ENCODE measurements at places on chromosomes 3 and 15. TPM values are rescaled to one million over a fixed set of nuclear protein-coding genes. Genes with fewer than 3 reads are reported as not detected.
A peak's percentile ranks its signal among the peaks of the same experiment; 100 is the strongest.

GRCh38 chr3:44478055-44478468, 592 bp upstream of the ZNF445 start:
- no peaks in the 10 kb centered on the region for H3K36me3 ChIP-seq
- no peak for DNase-seq
- H3K4me1 ChIP-seq = peaks cover 42% of the 10 kb centered on the region
- H3K4me3 ChIP-seq = peak overlapping the region; percentile 90
- no peaks in the 10 kb centered on the region for H3K27me3 ChIP-seq
- peak overlapping the region; percentile 80 for H3K27ac ChIP-seq

DNA sequence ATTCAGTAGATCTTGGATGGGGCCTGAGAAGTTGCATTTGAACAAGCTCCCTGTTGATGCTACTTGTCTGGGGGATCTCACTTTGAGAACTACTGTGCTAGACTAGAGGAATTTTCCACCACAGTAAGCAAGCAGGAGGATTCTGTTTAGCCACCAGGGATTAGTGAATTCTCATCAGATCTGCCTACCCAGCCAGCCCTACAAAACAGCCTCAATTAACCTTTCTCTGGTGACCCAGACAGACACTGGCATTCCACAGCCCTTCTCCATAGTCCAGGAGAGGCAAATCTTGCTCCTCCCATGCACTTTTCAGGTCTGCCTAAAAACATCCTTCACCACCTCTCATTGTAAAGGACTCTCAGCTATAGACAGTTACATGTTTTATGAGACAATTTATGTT, 16.7 kb upstream of the MYH15 start:
- H3K27me3 ChIP-seq = no peaks in the 10 kb centered on the region
- no peaks in the 10 kb centered on the region for H3K36me3 ChIP-seq
- H3K27ac ChIP-seq = no peak overlapping the region
- H3K4me1 ChIP-seq = no peaks in the 10 kb centered on the region

DNA sequence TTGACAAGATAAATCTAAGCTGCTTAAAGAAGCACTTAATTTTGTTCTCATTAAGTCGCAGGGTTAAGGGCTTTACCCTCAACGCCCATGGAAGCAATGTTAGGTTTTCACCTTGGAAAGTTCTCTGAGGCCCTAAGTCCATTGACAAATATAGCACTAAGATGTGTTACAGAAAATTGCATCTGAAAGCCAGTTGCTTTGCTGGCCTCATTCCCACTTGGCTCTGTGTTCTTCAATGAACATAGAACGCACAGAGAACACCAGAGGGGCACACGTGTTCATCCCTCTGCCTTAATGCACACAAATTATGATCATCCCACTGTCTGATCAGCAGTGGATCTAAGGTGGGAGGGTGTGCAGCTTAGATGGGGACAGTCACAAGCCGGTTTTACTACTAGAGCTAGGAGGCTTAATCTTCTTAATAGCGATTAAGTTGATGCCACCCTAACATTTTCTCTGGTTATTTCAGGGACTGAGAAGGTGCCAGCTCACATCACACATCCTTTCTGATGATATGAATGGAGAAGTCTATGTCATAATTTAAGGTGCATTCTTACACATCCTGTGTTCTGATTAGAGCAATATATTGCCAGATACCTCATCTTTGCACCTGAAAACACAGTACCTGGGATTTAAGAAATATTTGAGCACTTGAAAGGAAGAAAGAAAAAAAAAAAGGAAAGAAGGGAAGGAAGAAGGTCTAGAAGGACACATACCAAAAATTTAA, 224.4 kb upstream of the ICE2 start:
- no peak overlapping the region for H3K4me3 ChIP-seq
- DNase-seq = peak; percentile 50
- no peaks in the 10 kb centered on the region for H3K27me3 ChIP-seq
- no peaks in the 10 kb centered on the region for H3K36me3 ChIP-seq
- no peak overlapping the region for H3K27ac ChIP-seq

DNA sequence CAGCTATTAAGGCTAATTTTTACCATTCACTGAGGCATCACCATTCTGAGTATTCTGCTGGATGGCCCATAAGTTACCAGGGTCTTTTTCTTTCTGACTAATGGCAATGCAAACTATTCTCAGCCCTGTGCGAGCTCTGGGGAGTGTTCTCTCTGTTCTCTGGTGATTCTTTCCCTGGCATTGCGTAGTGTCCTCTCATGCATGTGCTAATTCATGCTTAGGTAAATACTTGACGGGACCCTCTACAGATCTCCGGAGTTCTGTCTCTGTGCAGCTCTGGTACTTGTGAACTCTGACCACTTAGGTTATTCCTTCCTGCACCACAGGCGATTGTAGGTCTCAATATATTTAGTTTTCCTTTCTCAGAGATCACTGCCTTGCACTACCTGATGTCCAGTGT, 34.8 kb downstream of the UBE2E1 start:
- no peak overlapping the region for H3K4me3 ChIP-seq
- H3K27ac ChIP-seq = no peak overlapping the region
- peaks cover 11% of the 10 kb centered on the region for H3K4me1 ChIP-seq
- no peaks in the 10 kb centered on the region for H3K36me3 ChIP-seq
- no peak for DNase-seq

GRCh38 chr15:48250640-48251076, 44.6 kb downstream of the SLC12A1 start:
- no peak overlapping the region for H3K4me3 ChIP-seq
- no peaks in the 10 kb centered on the region for H3K4me1 ChIP-seq
- no peaks in the 10 kb centered on the region for H3K36me3 ChIP-seq
- no peak overlapping the region for H3K27ac ChIP-seq
- H3K27me3 ChIP-seq = no peaks in the 10 kb centered on the region
- DNase-seq = peak; percentile 84

DNA sequence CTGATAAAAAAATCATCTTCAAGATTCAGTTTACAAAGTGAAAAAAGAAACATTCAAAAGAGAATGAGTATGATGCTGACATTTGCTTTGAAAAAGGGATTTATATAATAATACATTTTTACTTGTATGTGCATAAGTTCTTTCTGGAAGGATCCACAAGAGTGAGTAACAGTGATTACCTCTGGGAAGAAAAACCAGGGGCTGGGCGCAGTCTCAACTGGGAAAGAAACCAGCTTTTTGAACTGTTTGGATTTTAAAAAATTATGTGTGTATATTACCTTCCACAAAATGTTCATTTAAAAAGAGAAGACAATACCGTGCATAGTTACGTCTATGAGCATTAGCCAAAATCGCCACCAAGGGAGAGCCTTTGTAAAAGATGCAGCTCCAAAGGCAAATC, 1.3 kb downstream of the CLEC3B start:
- no peaks in the 10 kb centered on the region for H3K27me3 ChIP-seq
- DNase-seq = no peak
- peak overlapping the region; percentile 18 for H3K4me3 ChIP-seq
- H3K27ac ChIP-seq = peak overlapping the region; percentile 44
- H3K36me3 ChIP-seq = no peaks in the 10 kb centered on the region

- H3K36me3 ChIP-seq = no peaks in the 10 kb centered on the region
- no peak overlapping the region for H3K27ac ChIP-seq
- no peak for DNase-seq
These were observed 24.3 kb upstream of the PTX3 start for GRCh38 chr3:157412323-157412855.

- no peaks in the 10 kb centered on the region for H3K27me3 ChIP-seq
- H3K36me3 ChIP-seq = no peaks in the 10 kb centered on the region
- no peaks in the 10 kb centered on the region for H3K4me1 ChIP-seq
- peak; percentile 40 for DNase-seq
- no peak overlapping the region for H3K27ac ChIP-seq
These were observed 60.2 kb upstream of the ACP3 start for GRCh38 chr3:132256989-132257388.

- H3K36me3 ChIP-seq = no peaks in the 10 kb centered on the region
- H3K27me3 ChIP-seq = no peaks in the 10 kb centered on the region
- no peak for DNase-seq
These were observed 366.0 kb downstream of the PTPRG start for GRCh38 chr3:61927332-61927731.

DNA sequence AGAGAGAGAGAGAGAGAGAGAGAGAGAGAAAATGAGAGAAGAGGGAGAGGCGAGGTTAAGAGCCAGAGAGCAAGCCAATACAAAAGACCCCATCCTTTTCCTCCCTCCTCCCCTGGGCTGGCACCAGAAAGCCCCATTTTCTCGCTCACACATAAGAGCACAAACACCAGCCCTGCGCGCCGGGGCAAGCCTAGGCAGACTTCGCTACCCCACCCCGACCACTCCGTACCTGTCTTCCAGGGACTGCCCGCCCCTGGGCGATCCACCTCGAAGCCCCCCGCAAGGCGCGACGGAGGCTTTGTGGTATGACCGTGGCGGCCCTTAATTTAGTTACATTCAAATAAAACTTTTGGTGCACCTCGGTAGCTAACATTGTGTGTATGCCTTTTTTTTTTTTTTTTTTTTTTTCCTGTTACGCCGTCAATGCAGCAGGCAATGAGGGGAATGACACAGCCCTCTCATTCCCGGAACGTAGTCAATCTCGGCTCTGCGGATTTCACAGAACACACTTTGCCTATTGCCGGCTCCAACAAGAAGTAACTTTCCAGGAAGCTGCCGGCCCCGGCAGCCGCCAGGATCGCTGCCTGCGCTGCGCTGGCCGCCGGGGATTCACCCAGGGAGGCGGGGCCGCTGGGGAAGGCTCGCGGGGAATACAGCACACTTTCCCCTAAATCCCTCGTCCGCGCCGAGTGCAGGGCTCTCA, 7.7 kb downstream of the BCL6 start:
- DNase-seq = peak; percentile 80
- peaks cover 50% of the 10 kb centered on the region for H3K4me1 ChIP-seq
- H3K27ac ChIP-seq = peak overlapping the region; percentile 100
- peaks cover 22% of the 10 kb centered on the region for H3K36me3 ChIP-seq

- no peaks in the 10 kb centered on the region for H3K4me1 ChIP-seq
- DNase-seq = no peak
- no peaks in the 10 kb centered on the region for H3K27me3 ChIP-seq
- no peaks in the 10 kb centered on the region for H3K36me3 ChIP-seq
- no peak overlapping the region for H3K27ac ChIP-seq
- H3K4me3 ChIP-seq = no peak overlapping the region
These were observed 18.9 kb downstream of the HDC start for GRCh38 chr15:50246631-50247030.

DNA sequence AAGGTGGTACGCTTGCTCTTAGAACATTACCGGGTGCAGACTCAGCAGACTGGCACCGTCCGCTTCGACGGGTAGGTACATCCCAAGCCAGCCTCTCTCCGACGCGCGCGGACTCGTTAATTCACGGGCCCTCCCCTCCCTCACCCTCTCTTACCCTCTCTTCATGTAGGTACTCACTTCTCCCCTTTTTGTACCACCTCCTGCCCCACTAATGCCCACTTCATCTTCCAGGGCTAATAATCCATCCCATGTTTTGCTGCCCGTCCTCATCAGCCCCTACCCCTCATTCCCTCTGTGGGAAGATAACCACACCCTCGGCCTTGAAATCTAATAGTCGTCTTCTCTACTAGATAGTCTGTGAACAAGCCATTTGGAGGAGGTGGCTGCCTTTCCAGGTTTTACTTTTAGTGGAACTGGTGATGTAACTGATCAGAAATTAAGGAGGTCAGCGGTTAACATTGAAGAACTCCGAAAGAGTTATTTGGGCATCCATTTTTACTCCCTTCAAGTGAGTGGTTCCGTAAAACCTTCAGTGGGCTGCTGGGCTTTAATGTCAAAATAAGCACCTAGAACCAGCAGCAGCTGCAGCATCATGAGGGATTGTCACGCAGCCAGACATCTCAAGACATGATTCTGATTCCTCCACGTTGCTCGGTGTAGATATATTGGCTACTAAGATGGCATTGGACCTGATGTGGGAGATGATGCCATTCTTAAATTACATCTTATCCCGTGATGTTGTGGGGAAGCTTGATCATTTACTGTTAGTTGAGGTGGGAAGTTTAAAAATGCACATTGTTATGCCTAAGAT, 1.3 kb downstream of the FEM1B start:
- H3K4me1 ChIP-seq = peaks cover 80% of the 10 kb centered on the region
- DNase-seq = no peak
- H3K27me3 ChIP-seq = no peaks in the 10 kb centered on the region

DNA sequence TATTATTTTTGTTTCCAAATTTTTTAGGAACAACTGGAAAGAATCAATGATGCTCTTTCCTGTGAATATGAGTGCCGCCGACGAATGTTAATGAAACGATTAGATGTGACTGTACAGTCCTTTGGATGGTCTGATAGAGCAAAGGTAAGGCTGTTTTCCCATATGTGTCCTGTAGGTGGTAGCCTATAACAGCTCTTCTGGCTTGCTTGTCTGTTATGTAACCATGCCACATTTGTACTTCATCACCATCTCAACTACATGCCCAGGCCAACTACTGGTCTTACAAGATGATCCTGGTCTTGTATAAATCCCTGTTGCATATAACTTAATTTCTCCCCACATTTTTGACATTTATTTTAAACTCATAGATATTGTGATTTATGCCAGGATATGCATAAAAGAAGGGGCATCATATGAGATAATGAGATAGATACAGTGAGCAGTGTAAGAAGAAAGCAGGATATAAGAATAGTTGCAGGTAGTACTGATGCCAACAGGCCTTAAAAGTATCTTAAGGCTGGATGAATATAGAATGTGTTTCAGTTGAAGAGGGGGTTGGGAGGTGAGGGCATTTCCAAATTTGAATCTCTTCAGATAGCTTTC, 20.3 kb downstream of the FAM98B start:
- no peaks in the 10 kb centered on the region for H3K27me3 ChIP-seq
- H3K36me3 ChIP-seq = no peaks in the 10 kb centered on the region
- no peaks in the 10 kb centered on the region for H3K4me1 ChIP-seq
- peak; percentile 84 for DNase-seq
- no peak overlapping the region for H3K4me3 ChIP-seq

- H3K27ac ChIP-seq = no peak overlapping the region
- no peaks in the 10 kb centered on the region for H3K36me3 ChIP-seq
- no peaks in the 10 kb centered on the region for H3K4me1 ChIP-seq
- H3K27me3 ChIP-seq = no peaks in the 10 kb centered on the region
These were observed 273.9 kb downstream of the ABHD5 start for GRCh38 chr3:43964640-43965039.

DNA sequence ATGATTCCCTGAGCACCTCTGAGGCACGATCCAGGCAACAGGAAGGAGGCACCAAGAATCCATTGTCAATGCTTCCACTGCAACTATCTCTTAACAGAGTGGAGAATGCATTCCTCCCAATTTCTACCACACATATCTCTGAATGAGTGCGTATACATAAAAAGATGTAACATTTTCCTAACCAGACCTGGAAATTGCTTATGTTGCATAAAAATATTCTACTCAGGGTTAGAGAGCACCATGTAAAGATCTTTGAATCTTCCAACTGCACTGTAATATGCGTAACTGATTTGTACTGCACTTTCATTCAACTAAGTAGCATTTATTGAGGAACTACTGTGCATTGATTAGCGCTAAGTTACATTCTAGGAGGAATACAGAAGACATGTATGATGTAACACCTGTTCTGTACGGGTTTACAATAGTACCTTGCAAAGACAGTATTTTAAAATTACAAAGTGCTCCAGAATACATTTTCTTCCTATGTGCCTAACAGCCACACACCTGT, 237.8 kb downstream of the EBLN2 start:
- no peaks in the 10 kb centered on the region for H3K4me1 ChIP-seq
- H3K27ac ChIP-seq = no peak overlapping the region
- H3K4me3 ChIP-seq = no peak overlapping the region
- peaks cover 24% of the 10 kb centered on the region for H3K27me3 ChIP-seq

- H3K36me3 ChIP-seq = no peaks in the 10 kb centered on the region
- H3K27ac ChIP-seq = no peak overlapping the region
- H3K4me3 ChIP-seq = no peak overlapping the region
- no peak for DNase-seq
- peaks cover 26% of the 10 kb centered on the region for H3K4me1 ChIP-seq
These were observed 18.8 kb downstream of the FGF7 start for GRCh38 chr15:49441816-49442215.

Gene CTXND1
- total RNA-seq = 1.8 TPM

Gene GABRG3
- total RNA-seq = 0.37 TPM

Gene OR5K2
- not detected for total RNA-seq

Gene ITIH1
- not detected for total RNA-seq

Gene AADACL2
- total RNA-seq = not detected

Gene ARL14
- total RNA-seq = 8.5 TPM

Gene CORO2B
- 2.8 TPM for total RNA-seq

Gene MCF2L2
- total RNA-seq = 0.14 TPM
